ENCODE measurements at places on chromosomes 7 and 10.

DNA sequence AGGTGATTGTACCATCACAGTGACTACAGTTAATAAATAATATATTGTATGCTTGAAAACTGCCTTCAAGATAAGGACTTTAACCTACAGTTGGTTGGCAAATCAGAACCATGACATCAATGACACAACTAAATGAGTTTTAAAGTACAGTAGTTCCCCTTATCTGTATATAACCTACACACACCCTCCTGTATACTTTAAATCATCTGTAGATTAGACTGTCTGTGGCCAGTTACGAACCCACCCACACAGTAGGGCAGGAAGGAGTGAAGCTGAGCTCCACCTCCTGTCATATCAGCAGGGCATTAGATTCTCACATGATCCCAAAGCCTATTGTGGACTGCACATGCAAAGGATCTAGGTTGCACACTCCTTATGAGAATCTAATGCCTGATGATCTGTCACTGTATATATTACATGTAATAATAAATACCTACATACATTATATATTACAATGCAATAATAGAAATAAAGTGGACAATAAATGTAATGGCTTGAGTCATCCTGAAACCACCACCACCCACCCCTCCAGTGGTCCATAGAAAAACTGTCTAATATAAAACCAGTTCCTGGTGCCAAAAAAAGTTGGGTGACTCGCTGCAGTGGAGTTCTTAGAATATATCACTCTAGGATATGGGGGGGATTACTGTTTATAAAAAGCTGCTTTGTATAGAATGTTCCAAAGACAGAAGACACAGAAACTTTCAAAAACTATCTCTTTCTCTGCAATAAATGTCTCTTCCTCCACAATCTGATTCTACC, 5.6 kb downstream of the TPK1 start:
- DNase-seq = no peak

- DNase-seq = no peak
Measured at GRCh38 chr7:505171-505570, 14.5 kb downstream of the PDGFA start.

GRCh38 chr10:72851509-72851908, 42.0 kb upstream of the OIT3 start:
- DNase-seq = no peak

DNA sequence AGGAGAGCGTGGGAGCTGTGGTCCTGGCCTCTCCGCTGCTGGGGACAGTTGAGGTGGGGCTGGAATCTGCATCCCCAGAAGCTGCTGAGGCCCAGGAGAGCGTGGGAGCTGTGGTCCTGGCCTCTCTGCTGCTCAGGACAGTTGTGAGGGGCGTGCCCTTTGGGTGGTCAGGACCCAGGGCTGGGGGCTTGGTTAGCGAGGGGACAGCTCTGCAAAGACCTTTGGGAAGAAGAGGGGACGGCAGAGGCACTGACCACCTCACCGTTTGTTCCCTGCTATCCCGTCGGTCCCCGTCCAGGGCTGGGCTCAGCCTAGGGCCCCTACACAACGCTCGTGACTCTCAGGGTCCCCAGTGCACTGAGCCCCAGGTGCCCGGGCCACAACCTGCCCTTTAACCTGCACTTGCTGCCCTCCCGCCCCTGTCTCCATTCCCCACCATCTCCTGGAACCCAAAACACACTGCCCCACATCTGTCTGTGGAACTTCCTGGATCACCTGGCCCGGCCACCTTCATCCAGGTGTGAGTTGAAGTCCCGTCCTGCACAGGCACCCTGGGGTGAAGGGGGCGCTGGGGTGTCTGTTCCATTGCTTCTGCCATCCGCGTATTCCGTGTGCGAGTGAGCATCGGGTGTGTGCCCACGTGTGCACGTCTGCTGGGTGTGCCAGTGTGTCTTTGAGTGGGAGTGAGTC, 14.1 kb downstream of the FOXL3 start:
- no peak for DNase-seq

GRCh38 chr7:27173511-27173955, 587 bp downstream of the HOXA10 start:
- DNase-seq = no peak

GRCh38 chr10:105793071-105793470, 1152.0 kb downstream of the SORCS3 start:
- no peak for DNase-seq

DNA sequence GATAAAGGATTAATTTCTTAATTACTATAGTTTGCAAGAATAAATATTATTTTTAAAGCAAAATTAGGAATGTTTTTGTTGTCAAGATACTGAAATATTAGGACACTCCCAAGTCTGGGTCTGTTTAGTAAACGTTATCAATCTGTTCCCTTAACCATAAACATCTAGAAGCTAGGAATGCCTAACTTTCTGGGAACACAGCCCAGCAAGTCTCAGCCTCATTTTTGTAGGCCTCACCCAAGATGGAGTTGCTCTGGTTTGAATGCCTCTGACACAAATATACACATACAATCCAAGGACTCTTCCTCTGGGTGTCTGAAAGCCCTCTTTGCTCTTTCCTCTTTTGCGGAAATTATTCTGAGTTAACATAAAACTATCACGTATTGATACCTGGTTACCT, 487.4 kb upstream of the CELF2 start:
- DNase-seq = no peak

GRCh38 chr7:28354601-28355402, 57.5 kb upstream of the CREB5 start:
- no peak for DNase-seq

DNA sequence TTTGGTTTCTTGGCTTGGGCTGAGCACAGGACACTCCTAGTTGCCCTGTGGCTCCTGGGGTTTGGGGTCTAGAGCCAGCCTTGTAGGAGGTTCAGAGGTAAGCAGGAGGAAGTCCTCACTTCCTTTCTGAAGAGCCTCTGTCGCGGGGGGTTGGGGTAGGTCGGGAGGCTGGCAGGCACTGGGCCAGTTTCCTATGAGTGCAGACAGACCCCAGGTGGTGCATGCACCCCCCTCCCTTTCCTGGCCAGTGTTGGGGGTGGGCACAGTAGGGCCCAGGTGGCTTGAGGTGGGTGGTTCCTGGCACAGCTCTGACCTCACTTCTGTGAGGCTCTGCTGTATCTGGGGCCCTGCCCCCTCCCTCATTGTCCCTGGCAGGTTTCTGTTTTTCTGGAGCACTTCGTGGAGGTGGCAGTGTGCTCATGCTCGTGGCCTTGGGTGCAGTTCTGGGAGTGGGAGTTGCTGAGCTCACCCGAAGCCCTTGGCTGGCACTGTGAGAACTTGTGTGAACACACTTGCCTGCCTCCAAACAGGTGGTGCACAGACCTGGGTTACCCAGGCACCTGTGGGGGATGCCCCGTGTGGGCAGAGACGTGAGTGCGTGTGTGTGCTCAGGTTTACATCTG, 1.8 kb downstream of the PALD1 start:
- DNase-seq = no peak

- DNase-seq = no peak
Measured at GRCh38 chr7:29253225-29253624, 58.6 kb downstream of the CHN2 start.

DNA sequence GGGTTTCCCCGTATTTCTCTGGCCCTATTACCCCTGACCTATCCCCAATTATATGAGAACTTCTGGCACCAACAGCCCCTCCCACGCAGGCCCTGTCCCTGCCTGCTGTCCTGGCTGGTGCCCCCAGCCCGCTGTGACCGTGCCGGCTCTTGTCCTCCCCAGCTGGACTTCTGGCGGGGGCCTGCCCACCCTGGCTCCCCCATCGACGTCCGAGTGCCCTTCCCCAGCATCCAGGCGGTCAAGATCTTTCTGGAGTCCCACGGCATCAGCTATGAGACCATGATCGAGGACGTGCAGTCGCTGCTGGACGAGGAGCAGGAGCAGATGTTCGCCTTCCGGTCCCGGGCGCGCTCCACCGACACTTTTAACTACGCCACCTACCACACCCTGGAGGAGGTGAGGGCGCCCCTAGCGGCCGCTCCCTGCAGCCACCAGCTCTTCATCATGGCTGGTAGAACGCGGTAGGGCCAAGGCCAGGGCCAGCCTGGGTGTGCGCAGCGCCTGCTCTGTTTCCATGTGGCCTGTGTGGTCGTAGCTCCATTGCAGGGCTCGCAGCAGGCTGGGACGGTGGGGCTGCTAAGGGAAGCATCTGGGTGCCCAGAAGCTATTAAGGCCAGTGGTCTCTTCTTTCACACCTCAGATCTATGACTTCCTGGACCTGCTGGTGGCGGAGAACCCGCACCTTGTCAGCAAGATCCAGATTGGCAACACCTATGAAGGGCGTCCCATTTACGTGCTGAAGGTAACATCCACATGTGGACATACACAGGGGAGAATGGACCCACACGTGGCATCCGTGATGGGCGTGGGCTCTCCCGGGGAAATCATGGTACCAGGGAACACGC, 1.4 kb downstream of the CPA1 start:
- DNase-seq = no peak

DNA sequence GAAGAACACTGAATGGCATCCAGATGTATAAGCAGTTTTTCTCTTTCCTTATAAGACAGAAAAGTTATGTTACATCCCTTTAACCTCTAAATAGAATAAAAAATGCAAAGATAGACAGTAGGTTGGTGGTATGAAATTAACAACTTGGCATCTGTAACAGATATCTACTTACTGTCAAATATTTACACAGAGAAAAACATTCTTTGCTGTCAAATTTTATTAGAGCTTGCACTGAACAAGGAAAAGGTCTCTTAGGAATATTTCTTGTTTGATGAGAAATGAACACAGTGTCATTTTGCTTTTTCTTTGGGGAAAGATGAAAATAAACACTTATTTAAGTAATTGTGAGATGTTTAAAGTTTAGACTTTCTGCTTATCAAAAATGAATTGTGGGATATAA, 65.6 kb upstream of the PCDH15 start:
- no peak for DNase-seq

- DNase-seq = no peak
Measured at GRCh38 chr7:96870934-96871333, 134.4 kb upstream of the DLX6 start.

- DNase-seq = no peak
Measured at GRCh38 chr7:39248692-39249090, 271.0 kb downstream of the POU6F2 start.

- DNase-seq = no peak
Measured at GRCh38 chr7:86282014-86282682, 361.6 kb upstream of the GRM3 start.

- DNase-seq = no peak
Measured at GRCh38 chr7:152136686-152137085, 111.2 kb downstream of the GALNT11 start.

DNA sequence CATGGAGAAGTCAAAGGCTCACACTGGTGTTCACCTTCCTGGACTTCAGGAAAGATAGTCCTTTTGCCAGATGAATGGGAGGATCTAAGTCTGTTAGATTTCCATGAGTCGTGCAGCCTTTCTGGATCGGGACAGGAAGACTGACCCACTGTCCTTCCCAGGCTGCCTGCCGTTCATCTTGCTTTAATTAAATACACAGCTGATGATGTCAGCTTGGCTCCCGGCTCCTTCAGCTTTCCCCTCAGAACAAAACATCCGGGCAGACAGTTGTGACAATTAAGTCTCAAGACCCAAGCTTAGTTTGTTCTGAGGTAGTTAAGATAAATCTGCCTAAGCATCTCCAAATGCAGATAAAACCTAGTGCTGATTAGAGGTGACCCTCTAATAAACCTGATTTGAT, 58.6 kb downstream of the AUTS2 start:
- no peak for DNase-seq

DNA sequence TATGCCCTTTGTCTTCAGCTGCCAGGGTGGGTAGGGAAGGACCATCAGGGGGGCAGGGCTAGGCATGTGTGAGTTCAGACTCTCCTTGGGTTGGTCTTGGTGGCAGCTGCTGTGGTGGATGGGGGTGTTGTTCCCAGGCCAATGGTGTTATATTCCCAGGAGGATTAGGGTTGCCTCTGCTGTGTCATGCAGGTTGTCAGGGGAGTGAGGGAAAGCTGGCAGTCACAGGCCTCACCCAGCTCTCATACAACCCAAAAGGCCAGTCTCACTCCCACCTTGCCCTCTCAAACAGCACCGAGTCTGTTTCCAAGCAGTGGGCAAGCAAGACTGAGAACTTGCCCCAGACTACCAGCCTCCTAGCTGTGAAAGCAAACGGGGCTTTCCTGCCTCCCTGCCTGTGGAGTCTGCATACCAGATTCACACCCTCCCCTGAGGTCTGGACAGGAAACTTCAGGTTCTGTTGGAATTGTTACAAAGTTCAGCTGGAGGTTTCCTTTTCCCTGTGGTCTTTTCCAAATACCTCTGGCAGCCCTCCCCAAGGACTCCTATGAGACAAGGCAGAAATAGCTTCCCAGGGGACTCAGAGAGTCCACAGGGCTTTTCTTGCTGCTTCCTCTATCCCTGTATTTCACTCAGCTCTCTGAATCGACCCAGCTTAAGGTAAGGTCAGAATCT, 1.4 kb downstream of the HYAL4 start:
- DNase-seq = no peak

DNA sequence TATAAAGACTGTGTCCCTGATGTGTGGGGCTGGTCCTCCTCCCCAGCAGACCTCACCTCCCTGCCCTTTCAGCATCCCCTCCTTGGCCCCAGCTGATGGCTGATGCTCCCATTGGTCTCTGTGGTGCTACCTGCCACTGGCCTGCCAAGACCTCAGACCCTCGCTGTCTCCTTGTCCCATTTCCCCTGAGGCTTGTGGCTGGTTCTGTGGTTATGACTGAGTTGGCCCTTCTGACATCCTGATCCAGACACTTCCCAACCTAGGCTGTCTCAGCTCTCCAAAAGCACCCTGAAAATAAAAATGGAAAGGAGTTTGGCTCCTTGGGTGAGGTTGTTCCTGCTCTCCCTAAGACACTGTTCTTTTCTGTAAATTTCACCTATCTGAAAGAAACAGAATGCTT, 214.2 kb downstream of the RPS24 start:
- no peak for DNase-seq

DNA sequence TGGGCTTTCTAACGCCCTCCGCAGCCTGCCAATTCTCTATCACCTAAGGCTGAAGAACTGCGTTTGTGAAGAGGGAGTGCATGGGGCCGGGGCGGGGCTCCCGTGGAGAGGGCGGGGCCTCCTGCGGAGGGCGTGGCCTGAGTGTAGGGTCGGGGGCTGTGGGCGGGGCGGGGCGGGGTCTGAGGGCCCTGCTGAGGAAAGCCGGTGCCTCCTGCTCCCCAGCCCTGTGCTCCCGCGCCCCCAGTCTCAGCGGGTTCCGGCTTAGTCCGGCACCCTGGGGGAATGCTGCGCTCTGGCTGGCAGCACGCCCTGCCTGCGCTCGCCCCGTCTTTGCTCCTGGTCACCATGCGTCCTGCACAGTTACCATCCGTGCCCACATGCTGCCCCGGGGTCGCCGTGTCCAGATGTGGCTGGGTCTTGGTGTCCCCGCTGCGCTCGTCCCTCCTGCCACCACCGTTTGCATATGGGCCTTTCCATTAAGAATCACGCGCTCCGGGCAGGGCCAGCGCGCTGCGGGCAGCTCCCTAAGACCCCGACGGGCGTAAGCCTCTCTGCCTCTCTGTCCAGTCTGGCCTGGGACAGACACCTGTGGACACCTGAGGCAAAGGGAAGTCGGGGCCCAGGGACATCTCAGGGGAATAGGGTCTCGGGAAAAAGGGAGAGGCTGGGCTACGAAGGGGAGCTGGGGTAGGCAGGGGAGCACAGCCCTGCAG, 144.0 kb upstream of the RET start:
- no peak for DNase-seq

GRCh38 chr10:123999956-124000615, 93.3 kb downstream of the CHST15 start:
- DNase-seq = no peak

GRCh38 chr10:31350891-31351290, 31.9 kb downstream of the ZEB1 start:
- no peak for DNase-seq

Measured in hematopoietic multipotent progenitor cell treated with erythropoietin and hydrocortisone succinate and interleukin-3 and kit ligand, for 17 days (in vitro differentiated cells).